Stimulated activated naive B cell treated with anti-CD40 and anti-IgM and Interleukin-4, amounts not matched to agents 10 μg/mL and 1 μg/mL and 100 μg/mL, for 72 hours (primary cell): ENCODE measurements at places on chromosomes 3 and 15.

- DNase-seq, result no peak
Measured at GRCh38 chr3:195810455-195810845, 1.3 kb downstream of the MUC4 start.

GRCh38 chr3:4419920-4420319 lies 47.1 kb downstream of the SUMF1 start:
- no peak for DNase-seq

- DNase-seq, result no peak
Measured at GRCh38 chr3:32842987-32843386, 25.2 kb downstream of the TRIM71 start.

GRCh38 chr15:49530092-49530491 lies 90.5 kb downstream of the FAM227B start:
- no peak for DNase-seq

GRCh38 chr3:99134986-99135385 lies 233.5 kb upstream of the DCBLD2 start:
- DNase-seq, result no peak

- DNase-seq, result peak; percentile 47
Measured at GRCh38 chr3:122076491-122077292, 21.5 kb downstream of the CD86 start.

GRCh38 chr15:65806397-65806796 lies 14.3 kb upstream of the DENND4A start:
- no peak for DNase-seq
